Stimulated activated CD4-positive, alpha-beta T cell treated with anti-CD3 and anti-CD28 coated beads, Interleukin-4, amount 100 ng/mL, for 24 hours (primary cell): ENCODE measurements at places on chromosomes 13 and 19.

DNA sequence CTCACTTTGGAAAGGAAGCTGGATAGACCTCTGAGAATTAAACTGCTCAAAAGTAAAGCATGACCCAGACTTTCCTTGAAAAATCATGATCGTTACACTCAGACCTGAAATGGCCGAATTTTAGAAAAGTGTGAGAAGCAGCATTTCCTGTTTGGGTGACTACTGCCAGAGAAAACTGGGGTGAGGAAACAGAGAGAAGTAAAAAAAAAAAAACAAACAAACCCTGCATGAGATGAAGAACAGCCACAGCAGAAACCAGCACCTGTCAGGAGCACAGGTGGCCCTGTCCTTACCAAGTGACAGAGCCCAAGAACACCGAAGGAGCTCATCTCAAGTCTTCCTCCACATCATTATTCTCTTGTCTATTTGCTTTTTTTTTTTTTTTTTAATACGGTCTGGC, 12.0 kb upstream of the ADPRHL1 start:
- no peak for DNase-seq

DNA sequence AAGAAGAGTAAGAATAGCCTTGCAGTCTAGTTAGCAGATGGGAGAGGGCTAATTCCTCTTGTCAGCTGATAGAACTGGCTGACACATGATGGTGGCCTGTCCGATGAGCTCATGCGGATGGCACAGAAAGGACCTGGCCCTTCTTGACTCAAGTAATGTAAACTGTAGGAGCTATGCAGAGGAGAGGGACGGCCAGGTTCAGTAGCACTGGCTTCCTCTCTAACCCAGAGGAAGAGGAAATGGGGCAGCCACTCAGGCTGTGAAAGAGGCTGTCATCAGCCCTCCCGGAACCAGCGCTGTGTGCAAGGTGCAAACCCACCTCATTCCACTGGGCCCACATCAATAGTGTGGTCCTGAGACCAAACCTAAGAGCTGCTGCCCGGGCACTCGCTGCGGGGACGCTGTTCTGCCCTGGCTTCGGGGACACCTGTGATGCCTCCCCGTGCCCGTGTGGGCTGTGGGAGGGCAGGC, 30.8 kb upstream of the USE1 start:
- DNase-seq, result peak; percentile 35

DNA sequence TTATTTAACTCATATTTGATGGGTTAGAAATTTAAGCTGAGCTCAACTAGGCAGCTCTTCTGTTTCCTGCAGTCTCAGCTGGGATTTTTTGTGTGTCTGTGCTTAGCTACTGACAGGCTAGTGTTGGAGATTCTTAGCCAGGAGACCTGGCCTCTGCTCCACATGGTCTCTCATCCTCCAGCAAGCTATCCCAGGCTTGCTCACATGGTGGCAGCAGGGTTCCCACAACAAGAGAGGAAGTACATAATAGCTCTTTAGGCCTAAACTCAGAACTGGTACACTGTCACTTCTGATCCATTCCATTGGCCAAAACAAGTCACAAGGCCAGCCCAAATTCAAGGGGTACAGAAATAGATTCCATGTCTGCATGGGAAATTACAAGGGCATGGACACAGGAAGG, 406.2 kb downstream of the SUCLA2 start:
- no peak for DNase-seq

DNA sequence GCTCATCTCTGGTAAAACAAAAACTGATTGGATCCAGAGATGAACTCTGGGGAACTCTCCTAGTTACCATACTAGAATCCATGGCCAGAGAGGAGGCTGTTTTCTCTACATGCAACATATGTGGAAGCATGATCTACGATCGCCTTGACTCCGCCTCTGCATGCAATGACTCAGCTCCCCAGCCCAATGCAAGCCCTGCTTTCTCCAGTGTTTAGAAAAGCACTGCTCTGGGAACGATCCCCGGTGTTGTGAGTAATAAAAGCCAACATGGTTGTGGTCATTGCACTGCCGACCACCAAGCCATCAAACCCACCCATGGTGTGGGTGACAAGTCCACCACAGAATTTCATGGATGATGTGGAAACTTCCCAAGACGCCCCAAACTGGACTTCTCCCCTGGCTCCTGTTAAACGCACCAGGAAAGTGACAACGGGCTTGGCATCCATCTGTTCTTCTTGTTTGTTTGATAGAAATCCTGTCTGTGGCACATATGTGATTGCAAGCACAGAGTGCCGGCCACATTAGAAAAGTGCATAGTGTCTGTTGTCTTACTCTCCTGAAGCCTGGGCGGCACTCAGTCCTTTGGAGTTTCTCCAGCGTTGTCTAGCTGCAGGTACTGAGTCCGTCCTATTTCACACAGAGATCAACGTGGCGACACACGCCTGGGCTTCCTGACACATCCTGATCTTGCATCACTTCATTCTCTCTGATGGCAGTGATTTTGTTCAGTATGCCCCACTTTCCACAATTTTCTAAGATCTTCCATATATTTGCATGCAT, 36.4 kb upstream of the VSTM2B start:
- DNase-seq, result no peak

GRCh38 chr19:17751912-17752273, 616 bp downstream of the FCHO1 start:
- no peak for DNase-seq

GRCh38 chr13:43329702-43330101, 306.3 kb downstream of the DNAJC15 start:
- no peak for DNase-seq
